Frontal cortex (tissue), 4 donors: ENCODE measurements at places on chromosomes 1 and 21.

GRCh38 chr1:33180226-33180910 is 1.5 kb downstream of the TRIM62 start:
- no peak for DNase-seq

GRCh38 chr1:92964316-92964715 is 3.1 kb upstream of the DIPK1A start:
- DNase-seq, result no peak

GRCh38 chr1:147117109-147117508 is 55.2 kb downstream of the PRKAB2 start:
- DNase-seq, result no peak

GRCh38 chr1:155000411-155000725 is 2.2 kb upstream of the ZBTB7B start:
- DNase-seq, result peak; percentile 76

- DNase-seq, result no peak
These were observed 519.3 kb upstream of the CXADR start for GRCh38 chr21:16993416-16994038.

DNA sequence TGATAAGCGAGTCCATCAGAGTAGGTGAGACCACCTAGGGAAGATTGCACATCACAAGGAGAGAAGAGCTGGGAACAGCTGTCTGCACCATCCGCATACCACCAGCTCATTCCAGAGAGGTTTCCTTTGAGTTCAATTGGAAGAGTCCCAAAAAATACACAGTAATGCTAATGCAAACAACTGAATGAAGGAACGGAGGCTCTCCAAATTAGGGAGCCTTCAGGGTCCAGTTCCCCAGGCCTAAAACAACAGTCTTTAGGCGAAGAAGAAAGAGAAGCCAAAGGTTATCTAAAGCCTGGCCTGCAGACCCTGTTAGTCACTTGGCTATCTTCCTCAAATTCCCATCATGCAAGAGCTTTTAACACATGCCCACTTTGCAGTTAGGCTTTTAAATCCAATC is 246.4 kb downstream of the PBX1 start:
- no peak for DNase-seq

- no peak for DNase-seq
These were observed 674.4 kb downstream of the KIF26B start for GRCh38 chr1:245829194-245829593.

GRCh38 chr1:36857754-36858153 is 176.6 kb downstream of the GRIK3 start:
- no peak for DNase-seq

DNA sequence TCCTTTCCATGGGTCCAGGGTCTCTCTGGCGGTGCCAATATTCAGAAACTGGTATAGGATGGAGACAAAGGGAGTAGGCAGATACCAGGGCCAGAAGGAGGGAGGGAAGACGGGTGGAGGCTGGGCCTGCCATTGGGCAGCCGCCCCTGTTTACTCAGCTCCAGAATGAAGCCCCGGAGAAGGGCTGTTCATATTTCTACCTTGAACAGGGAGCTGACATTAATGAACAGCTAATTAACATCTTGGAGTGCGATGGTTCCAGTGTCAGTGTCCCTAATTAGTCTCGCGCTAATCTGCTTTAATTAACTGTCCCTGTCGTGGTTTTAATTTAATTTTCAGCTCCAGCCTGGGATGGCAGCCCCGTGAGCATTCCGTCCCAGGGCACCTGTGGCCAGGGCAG is 113.8 kb downstream of the EPHB2 start:
- DNase-seq, result no peak

DNA sequence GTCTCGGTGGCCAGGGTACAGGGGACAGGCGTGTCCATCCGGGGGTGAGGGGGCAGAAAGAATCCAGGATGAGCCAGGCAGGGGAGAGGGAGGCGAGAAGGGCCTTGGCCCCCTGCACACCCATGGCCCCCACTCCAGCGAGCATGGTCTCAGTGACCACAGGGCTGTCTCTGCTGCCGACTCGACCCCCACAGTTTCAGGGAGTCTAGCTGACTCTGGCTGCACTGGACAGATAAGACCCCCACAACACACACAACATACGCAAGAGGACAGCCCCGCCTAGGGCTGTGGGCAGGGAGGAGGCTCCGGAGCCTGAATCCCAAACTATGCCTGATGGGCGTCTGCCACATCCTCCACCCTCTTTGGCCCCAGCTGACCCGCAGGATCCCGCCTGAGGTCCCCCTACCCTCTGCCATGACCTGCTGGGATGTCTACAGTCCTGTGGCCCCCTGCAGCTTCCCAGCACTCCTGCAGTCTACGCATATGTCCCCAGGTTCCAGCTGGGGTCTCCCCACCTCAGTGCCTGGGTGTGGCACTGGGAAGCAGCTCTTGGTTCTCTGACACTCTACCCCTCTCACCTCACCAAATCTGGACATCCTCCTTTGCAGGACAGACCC is 22.0 kb downstream of the WNT9A start:
- DNase-seq, result no peak

GRCh38 chr1:110298991-110299390 is 40.2 kb upstream of the RBM15 start:
- DNase-seq, result no peak

DNA sequence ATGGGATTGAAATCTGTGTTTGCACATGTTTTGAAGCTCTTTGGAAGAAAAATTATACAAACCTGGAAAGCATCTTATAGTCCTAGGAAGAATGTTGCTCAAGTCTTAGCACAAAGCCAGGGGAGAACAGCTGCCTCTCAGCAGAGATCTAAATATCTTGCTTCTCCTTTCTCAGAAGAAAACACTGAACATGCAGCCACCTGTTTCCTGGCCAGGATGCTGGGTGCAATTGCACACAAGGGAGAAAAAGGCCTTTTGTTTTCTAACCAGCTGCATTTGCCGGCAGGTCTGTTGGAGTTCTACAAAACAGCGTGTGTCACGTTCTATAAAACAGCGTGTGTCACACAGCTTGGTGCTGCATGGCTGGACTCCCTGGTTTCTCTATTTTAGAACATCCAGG is 259.6 kb upstream of the PLD5 start:
- DNase-seq, result no peak

DNA sequence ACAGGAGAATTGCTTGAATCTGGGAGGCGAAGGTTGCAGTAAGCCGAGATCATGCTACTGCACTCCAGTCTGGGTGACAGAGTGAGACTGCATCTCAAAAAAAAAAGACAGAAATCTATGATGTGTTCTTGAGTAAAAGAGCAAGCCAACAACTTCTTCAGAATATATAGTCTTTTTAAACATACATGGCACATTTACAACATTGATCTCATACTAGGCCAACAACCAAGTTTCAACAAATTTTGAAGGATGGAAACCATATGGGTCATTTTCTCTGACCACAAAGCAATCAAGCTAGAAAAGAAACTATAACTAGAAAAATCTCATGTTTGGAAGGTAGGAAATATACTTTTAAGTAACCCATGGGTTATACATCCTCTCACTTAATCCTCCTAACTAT is 38.3 kb downstream of the PAFAH2 start:
- DNase-seq, result no peak

- peak; percentile 55 for DNase-seq
These were observed 162.4 kb downstream of the TPR start for GRCh38 chr1:186212568-186213224.

DNA sequence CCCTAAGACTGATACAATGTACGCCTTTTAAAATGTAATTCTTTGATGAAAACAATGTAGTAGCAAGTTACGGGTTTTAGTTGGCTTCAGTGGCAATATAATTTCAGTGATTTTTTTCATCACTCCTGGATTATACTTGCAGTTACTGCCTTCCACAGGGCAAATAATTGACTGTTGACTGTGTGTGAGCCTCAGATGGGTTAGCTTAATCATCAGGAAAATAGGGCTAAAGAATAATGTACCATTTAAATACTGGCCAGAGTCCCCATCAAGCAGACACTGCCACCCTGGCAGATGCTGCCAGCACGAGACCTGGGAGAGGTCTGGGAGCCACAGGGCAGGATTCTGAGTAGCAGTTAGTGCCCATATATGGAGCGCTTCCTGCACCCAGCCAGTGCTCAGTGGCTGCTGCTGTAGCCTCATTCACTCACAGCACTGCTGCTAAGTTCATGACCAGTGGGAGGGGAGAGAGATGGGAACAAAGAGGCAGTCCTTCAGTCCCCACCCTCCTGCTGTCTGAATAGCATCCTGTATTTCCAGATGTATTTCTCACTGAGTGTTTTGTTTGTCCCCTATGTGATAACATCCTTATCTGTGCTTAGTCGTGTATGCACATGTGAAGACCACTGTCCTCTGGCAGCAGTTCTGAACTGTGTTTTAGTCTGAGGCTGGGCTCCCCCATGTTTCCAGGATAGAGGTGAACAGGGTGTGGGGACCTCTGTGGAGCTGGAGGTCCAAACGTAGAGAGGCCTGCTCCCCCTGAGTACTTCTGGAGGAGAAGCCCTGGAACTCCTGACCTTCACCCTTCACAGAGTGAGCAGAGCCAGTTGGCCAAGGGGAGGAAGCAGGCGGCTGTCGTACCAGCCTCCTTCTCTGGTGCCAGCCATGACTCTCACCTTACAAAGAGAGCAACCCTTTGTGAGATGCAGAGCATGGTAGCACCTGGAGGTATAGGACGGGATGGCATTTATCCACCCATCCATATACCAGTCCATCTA is 80.4 kb downstream of the ADARB1 start:
- DNase-seq, result no peak

DNA sequence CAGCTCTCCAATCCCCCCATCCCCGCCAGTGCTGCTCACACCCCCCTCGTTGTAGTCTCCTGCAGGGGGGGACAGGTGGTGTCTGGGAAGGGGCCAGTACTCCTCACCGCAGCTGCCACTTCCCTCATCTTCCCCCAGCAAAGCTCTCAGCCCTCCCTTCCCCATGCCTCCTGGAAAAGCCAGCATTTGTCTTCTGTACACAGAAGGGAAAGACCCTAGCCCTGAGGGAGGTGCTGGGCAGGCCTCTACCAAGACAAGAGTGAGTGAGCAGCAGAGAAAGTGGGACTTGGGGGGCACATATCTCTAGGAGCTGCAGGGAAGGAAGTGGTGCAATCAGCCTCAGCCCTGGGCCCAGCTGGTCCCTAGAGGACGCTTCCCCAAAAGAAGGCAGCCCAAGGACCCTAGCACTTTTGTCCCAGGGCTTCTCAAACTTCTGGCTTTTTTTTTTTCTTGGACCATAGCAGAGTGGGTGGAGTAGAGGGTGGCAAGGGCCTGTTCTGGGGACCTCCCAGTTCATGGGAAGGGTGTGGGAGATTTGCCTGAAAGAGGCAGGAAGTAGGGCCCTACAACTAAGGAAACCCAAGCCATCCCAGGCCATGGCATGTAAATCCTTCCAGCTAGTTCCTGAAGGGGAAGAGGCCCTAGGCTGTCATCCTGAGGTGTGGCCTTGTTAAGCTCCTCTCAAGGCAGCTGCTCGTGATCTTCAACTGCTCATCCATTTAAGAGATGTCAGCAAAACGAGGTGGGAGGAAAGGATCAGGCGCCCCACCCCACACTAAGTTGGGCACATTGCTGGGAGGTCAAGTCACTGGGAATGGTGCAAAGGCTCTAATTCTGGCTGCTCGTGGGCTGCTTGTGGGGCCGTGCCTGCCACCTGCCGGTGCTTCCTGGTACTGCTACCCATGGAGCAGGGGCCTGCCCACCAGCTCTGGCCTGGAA is 12.6 kb downstream of the ZC3H12A start:
- no peak for DNase-seq

DNA sequence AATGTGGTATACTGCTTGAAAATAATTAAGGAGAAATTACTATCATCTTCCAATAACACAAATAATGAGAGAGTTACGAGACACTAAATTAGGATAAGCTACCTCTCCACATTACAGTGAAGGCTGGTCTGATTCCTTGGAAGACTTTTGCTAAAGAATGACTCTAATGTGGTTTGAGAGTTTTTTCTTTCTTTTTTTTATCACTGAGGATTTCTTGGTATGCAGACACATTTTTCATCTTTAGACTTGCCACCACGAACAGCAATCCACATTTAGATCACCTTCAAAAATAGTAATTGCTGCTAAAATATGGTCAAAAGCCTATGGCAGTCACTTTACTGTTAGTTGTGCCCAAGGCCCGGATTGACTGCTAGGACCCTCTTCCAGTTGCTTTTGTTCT is 16.6 kb upstream of the TMEM35B start:
- DNase-seq, result no peak

DNA sequence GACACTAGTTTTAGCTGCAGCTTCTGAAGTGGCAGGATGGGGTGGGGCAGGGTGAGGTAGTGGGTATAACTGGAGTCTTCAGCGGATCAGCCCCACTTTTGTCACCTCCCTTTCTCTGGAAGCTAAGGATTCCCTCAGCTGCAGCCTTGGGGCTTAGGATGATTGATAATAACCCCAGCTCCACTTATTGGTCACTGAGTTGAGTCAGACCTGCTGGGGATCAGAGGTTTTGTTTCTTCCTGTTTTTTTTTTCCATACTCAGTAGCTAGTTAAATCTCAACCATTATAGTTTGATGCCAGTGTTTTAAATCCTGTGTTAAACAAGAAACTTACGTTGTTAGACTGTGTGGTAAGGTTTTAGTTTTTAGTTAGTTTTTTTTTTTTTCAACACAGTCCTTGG is 57.2 kb downstream of the LAMC1 start:
- no peak for DNase-seq

GRCh38 chr1:219330001-219330400 is 156.3 kb downstream of the LYPLAL1 start:
- DNase-seq, result no peak

DNA sequence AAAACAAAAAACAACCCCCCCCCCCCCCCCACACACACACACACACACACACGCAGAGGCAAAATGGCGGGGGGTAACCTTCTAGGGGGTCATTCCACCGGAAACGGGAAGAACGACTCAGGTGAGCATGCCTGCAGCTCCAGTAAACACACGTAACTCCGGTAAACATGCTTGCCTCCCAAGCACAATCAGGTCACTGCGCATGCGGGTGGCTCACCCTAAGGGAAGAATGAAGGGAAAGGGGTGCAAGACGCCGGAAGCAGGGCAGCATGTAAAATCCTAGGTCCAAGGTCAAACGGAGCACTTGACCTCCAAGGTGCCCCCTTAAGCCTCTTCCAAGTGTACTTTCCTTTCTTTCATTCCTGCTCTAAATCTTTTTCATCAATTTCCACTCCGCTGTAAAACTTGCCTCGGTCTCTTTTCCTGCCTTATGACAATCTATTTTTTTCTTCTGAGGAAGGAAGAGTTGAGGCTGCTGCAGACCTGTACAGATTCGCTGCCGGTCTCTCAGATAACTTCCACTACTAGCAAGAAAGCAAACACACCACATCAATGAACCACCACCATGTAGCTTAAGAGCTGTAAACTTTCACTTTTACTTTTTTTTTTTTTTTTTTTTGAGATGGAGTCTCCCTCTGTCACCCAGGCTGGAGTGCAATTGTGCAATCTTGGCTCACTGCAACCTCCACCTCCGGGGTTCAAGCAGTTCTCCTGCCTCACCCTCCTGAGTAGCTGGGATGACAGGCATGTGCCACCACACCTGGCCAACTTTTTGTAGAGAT is 21.0 kb upstream of the CBR3 start:
- no peak for DNase-seq

DNA sequence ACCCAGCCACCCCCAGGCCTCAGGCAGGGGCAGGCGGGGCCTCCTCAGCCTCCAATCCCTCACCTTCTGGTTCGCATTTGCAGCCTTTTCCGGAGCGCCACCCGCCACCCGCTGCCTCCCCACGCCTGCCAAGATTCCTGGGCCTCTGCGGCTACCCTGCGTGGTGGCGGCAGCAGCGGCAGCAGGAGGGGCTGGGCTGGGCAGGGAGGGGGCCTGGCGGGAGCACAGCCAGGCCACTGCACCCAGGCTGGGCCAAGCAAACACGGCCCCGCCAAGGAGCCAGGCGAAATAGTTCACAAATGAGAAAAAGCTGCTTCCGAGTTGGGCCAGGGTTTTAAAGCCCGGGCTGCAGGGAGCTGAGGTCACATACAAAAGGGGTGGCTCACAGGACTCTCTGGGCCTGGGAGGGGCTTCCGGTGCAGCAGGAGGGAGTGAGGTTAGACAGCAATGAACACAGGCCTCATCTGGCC is 9.8 kb downstream of the COL8A2 start:
- DNase-seq, result no peak
